ENCODE measurements at places on chromosomes 3 and 15. TPM values are rescaled to one million over a fixed set of nuclear protein-coding genes. Genes with fewer than 3 reads are reported as not detected.
A peak's percentile ranks its signal among the peaks of the same experiment; 100 is the strongest.

GRCh38 chr15:96701877-96702276 lies 371.4 kb downstream of the NR2F2 start:
- DNase-seq: no peak
- H3K4me3 ChIP-seq: no peak overlapping the region
- H3K36me3 ChIP-seq: no peaks in the 10 kb centered on the region
- no peaks in the 10 kb centered on the region for H3K27me3 ChIP-seq
- no peak overlapping the region for H3K27ac ChIP-seq

GRCh38 chr3:160106905-160107861 lies 118.0 kb upstream of the C3orf80 start:
- H3K27me3 ChIP-seq: no peaks in the 10 kb centered on the region
- H3K27ac ChIP-seq: no peak overlapping the region

GRCh38 chr15:68506071-68506470 lies 72.7 kb upstream of the CORO2B start:
- no peaks in the 10 kb centered on the region for H3K27me3 ChIP-seq
- peak; percentile 27 for DNase-seq
- no peak overlapping the region for H3K27ac ChIP-seq
- no peak overlapping the region for H3K4me3 ChIP-seq

GRCh38 chr3:100635273-100635701 lies 25.9 kb downstream of the ADGRG7 start:
- H3K27me3 ChIP-seq: peaks cover 20% of the 10 kb centered on the region
- no peak overlapping the region for H3K27ac ChIP-seq
- no peaks in the 10 kb centered on the region for H3K36me3 ChIP-seq

- no peak within 1 kb of the TSS for H3K27ac ChIP-seq
- no peaks in the 10 kb centered on the region for H3K36me3 ChIP-seq
- DNase-seq: peak; percentile 86
Observed at GRCh38 chr15:93088981-93089726, at the start of gene RGMA. RGMA (minus strand) TSS chr15:93089211; CDS start chr15:93088932, 279 bp downstream.

- H3K36me3 ChIP-seq: no peaks in the 10 kb centered on the region
- H3K27me3 ChIP-seq: no peaks in the 10 kb centered on the region
- H3K27ac ChIP-seq: no peak overlapping the region
- no peaks in the 10 kb centered on the region for H3K4me1 ChIP-seq
Observed at GRCh38 chr3:103127737-103128136, 692.9 kb downstream of the ZPLD1 start.

- no peak overlapping the region for H3K27ac ChIP-seq
- no peaks in the 10 kb centered on the region for H3K36me3 ChIP-seq
- no peaks in the 10 kb centered on the region for H3K4me1 ChIP-seq
- peaks cover 33% of the 10 kb centered on the region for H3K27me3 ChIP-seq
Observed at GRCh38 chr3:195806916-195807231, 4.9 kb downstream of the MUC4 start.

DNA sequence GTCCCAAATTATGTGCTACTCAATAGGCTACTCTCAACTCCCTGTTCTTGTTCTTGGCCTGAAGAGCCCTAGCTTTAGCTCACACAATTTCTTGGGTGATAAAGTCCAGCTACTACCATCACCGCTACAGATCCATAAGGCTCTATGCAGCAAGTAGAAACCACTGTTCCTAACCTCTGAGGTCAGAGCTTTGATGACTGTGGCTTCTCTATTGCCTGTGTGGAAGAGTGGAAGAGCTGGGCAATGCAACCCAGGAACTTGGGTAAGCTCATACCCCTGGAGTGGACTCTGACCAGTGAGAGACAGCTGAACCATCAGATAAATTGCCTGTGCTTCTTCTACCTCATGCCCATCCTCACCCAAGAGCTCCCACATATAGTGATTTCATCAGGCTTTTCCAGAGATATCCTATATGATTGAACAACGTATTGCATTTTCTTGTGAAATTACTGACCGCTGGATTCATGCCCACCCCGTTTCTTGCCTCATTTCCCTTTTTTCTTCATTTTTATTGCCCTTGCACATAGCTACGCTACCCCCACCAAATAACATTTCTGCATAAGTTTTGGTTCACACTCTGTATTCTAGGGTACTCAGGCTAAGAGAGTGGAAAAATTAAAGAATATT lies 172.3 kb upstream of the MBNL1 start:
- H3K4me3 ChIP-seq: no peak overlapping the region
- no peaks in the 10 kb centered on the region for H3K27me3 ChIP-seq
- no peak overlapping the region for H3K27ac ChIP-seq
- H3K36me3 ChIP-seq: no peaks in the 10 kb centered on the region

GRCh38 chr3:171881251-171881650 lies 38.1 kb downstream of the TMEM212 start:
- no peaks in the 10 kb centered on the region for H3K27me3 ChIP-seq
- no peak overlapping the region for H3K27ac ChIP-seq
- peaks cover 26% of the 10 kb centered on the region for H3K4me1 ChIP-seq

- H3K27ac ChIP-seq: no peak overlapping the region
- no peak overlapping the region for H3K4me3 ChIP-seq
- no peaks in the 10 kb centered on the region for H3K36me3 ChIP-seq
- H3K4me1 ChIP-seq: peaks cover 3% of the 10 kb centered on the region
- no peaks in the 10 kb centered on the region for H3K27me3 ChIP-seq
Observed at GRCh38 chr15:65389226-65389625, 11.4 kb upstream of the IGDCC3 start.

- H3K36me3 ChIP-seq: no peaks in the 10 kb centered on the region
- H3K4me3 ChIP-seq: no peak overlapping the region
- H3K27ac ChIP-seq: no peak overlapping the region
- no peak for DNase-seq
Observed at GRCh38 chr15:70362350-70362749, 264.6 kb upstream of the TLE3 start.

DNA sequence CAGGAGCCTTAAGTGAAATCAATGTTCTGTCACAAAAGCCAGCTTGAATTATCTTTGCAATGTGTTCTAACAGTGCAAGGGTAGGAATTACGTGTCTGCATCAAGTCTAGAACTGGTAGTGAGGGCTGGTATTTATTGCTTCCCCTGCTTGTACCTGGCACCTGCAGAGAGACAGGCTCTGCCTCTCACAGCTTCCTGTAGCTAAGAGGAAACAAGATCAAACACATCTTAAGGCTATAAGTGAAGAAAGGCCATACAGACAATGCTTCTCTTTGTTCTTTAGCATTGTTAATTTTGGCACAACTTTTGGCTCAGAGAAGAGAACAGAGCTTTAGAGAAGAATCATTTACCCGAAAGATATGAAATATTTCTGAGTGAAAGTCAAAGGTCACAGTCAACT lies 479.9 kb downstream of the GRM7 start:
- H3K36me3 ChIP-seq: no peaks in the 10 kb centered on the region
- no peak overlapping the region for H3K27ac ChIP-seq
- no peaks in the 10 kb centered on the region for H3K27me3 ChIP-seq
- no peak for DNase-seq
- no peak overlapping the region for H3K4me3 ChIP-seq

DNA sequence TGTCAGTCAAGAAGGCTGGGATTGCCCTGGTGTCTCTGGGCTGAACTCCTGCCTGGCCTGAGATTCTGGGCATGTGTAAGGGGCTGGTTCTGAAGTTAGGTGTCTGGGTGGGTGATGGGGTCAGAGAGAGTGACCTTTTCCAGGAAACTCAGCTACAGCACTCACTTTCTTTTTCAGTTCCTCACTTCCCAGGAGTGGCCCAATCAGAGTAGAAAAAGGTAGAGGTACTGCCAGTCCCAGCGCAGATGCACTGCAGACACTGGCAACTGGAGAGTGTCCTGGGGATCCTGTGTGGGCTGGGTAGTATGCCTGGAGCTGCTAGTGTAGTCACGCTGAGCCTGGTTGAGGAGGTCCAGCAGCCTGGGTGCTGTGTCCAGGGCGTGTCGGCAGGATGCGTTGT lies 46.5 kb upstream of the APEH start:
- H3K27me3 ChIP-seq: peaks cover 14% of the 10 kb centered on the region
- H3K27ac ChIP-seq: no peak overlapping the region
- no peaks in the 10 kb centered on the region for H3K36me3 ChIP-seq
- no peak for DNase-seq

GRCh38 chr15:39919411-39919747 lies 687 bp downstream of the GPR176 start:
- DNase-seq: no peak
- peak overlapping the region; percentile 96 for H3K4me3 ChIP-seq
- H3K27ac ChIP-seq: peak overlapping the region; percentile 100
- H3K27me3 ChIP-seq: no peaks in the 10 kb centered on the region

DNA sequence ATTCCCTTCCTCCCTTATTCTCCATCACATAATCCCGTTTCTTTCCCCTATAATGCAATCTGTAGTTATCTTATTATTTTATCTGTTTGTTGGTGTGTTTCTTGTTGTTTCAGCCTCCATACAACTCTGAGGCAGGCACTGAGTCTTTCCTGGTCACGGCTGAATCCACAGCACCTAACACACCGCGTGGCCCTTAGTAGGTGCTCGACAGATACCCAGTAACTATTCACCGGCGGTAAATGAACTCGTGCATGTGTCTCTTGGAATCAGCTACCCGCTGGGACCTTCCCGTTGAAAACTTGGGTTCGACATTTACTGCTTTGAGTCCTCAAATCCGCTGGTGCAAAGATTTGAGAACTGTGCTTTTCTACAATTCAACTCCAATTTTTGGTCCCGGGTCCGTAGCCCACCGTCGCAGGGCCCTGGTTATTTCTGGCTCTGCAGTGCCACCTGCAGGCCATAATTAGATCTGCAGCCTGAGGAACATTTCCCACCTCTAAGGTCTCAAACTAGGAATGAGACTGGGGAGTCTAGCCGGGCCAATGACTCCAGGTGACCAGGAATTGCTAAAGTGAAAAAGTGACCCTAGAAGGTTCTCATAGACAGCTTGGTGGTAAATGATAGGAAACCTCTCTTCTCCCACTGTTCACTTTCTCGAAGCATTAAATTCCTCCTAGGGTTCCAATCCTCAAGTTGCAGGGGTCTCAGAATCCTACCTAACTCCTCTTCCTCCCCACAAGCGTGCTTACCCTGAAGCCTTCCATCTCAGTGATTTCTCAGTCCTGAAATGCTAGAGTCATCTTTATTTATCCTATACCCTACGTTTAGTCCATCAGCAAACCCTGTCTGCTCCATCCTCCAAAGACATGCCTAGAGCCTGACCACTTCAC lies 40.0 kb upstream of the TRH start:
- peak overlapping the region; percentile 61 for H3K4me3 ChIP-seq
- no peak overlapping the region for H3K27ac ChIP-seq
- H3K4me1 ChIP-seq: peaks cover 5% of the 10 kb centered on the region
- no peaks in the 10 kb centered on the region for H3K27me3 ChIP-seq
- H3K36me3 ChIP-seq: no peaks in the 10 kb centered on the region
- no peak for DNase-seq

- H3K4me3 ChIP-seq: no peak overlapping the region
- DNase-seq: no peak
- H3K27ac ChIP-seq: no peak overlapping the region
- H3K27me3 ChIP-seq: no peaks in the 10 kb centered on the region
Observed at GRCh38 chr3:128824132-128824850, 55.1 kb upstream of the ACAD9 start.

- H3K27me3 ChIP-seq: no peaks in the 10 kb centered on the region
- peak overlapping the region; percentile 85 for H3K27ac ChIP-seq
- H3K36me3 ChIP-seq: no peaks in the 10 kb centered on the region
- H3K4me1 ChIP-seq: peaks cover 26% of the 10 kb centered on the region
Observed at GRCh38 chr15:44158111-44158510, 37.0 kb downstream of the FRMD5 start.

- no peaks in the 10 kb centered on the region for H3K36me3 ChIP-seq
- no peaks in the 10 kb centered on the region for H3K27me3 ChIP-seq
- no peak overlapping the region for H3K4me3 ChIP-seq
- no peak for DNase-seq
- no peak overlapping the region for H3K27ac ChIP-seq
Observed at GRCh38 chr15:28917791-28918140, 32.0 kb downstream of the APBA2 start.

DNA sequence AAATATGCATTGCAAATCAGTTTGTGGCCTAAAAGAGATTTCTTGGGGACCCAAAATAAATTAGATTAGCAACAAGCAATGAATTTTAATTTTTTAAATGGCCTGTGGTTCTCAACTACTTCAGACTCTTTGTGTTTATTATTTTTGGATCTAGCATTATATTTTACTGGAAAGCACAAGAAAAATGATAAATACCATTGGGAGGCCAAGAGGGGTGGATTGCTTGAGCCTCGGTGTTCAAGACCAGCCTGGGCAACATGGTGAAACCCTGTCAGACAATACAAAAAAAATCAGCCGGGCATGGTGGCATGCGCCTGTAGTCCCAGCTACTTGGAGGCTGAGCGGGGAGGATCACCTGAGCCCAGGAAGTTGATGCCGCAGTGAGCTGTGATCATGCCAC lies 13.6 kb downstream of the LACTB start:
- peak overlapping the region; percentile 94 for H3K27ac ChIP-seq
- H3K4me3 ChIP-seq: no peak overlapping the region
- no peaks in the 10 kb centered on the region for H3K27me3 ChIP-seq
- DNase-seq: no peak
- peaks cover 47% of the 10 kb centered on the region for H3K36me3 ChIP-seq
- peaks cover 44% of the 10 kb centered on the region for H3K4me1 ChIP-seq

- H3K27me3 ChIP-seq: no peaks in the 10 kb centered on the region
- H3K4me1 ChIP-seq: peaks cover 8% of the 10 kb centered on the region
- H3K36me3 ChIP-seq: no peaks in the 10 kb centered on the region
- no peak overlapping the region for H3K4me3 ChIP-seq
- DNase-seq: no peak
- no peak overlapping the region for H3K27ac ChIP-seq
Observed at GRCh38 chr3:160486459-160486869, 36.9 kb upstream of the TRIM59 start.

- DNase-seq: no peak
- no peak overlapping the region for H3K27ac ChIP-seq
- no peak overlapping the region for H3K4me3 ChIP-seq
- no peaks in the 10 kb centered on the region for H3K36me3 ChIP-seq
- H3K27me3 ChIP-seq: no peaks in the 10 kb centered on the region
- peaks cover 28% of the 10 kb centered on the region for H3K4me1 ChIP-seq
Observed at GRCh38 chr15:39719109-39719508, 63.5 kb downstream of the FSIP1 start.

DNA sequence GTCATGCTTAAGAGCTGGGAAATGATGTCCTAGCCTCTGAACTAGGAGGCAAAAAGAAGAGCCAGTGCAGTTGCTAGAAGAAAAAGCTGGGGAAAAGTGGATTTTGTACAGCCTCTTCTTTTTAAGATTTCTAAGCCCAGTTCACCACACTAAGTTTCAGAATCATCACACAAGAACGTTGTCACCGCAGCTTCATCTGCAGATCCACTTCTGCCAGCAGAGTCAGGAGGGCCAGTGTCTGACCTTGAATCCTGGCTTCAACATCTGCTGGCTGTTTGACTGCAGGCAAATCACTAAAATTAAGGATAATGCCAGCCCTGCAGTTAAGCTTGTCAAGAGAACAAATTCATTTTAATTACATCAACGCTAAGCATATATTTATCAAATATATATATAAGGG lies 36.2 kb downstream of the HDC start:
- peaks cover 3% of the 10 kb centered on the region for H3K4me1 ChIP-seq
- no peaks in the 10 kb centered on the region for H3K27me3 ChIP-seq
- peak; percentile 91 for DNase-seq

GRCh38 chr3:61141697-61142096 lies 109.6 kb downstream of the FHIT start:
- DNase-seq: no peak
- no peak overlapping the region for H3K27ac ChIP-seq
- no peaks in the 10 kb centered on the region for H3K27me3 ChIP-seq
- H3K36me3 ChIP-seq: no peaks in the 10 kb centered on the region

The EOMES gene
- not detected for total RNA-seq

The NME9 gene
- not detected for total RNA-seq

The TRPM1 gene
- under 0.01 TPM for total RNA-seq

The RHCG gene
- not detected for total RNA-seq

The ARPIN gene
- total RNA-seq: 14.1 TPM

The SLC6A20 gene
- total RNA-seq: not detected
